ENCODE measurements at places on chromosomes 1 and 21. TPM values are rescaled to one million over a fixed set of nuclear protein-coding genes. Genes with fewer than 3 reads are reported as not detected.

GRCh38 chr1:212254853-212255363, 30.3 kb upstream of the PPP2R5A start:
- DNase-seq: no peak

The C1orf226 gene
- total RNA-seq: 2.6 TPM

- peak; percentile 70 for DNase-seq
Measured at GRCh38 chr1:155983191-155984024, 5.1 kb upstream of the ARHGEF2 start.

DNA sequence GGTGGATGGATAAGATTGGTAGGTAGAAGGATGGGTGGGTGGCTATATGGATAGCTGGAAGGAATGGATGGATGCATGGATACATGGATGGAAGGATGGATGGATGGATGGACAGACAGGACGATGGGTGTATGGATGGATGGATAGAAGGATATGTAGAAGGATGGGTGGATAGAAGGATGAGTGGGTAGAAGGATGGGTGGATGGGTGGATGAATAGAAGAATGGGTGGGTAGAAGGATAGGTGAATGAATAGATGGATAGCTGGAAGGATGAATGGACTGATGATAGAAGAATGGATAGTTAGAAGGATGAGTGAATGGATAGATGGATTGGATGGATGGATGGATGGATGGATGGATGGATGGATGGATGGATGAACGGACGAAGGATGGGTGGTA, 5.0 kb downstream of the MASP2 start:
- no peak for DNase-seq

The CD1B gene
- total RNA-seq: not detected

The SLC2A5 gene
- not detected for total RNA-seq

GRCh38 chr1:177118901-177119300, 45.6 kb downstream of the ASTN1 start:
- no peak for DNase-seq

DNA sequence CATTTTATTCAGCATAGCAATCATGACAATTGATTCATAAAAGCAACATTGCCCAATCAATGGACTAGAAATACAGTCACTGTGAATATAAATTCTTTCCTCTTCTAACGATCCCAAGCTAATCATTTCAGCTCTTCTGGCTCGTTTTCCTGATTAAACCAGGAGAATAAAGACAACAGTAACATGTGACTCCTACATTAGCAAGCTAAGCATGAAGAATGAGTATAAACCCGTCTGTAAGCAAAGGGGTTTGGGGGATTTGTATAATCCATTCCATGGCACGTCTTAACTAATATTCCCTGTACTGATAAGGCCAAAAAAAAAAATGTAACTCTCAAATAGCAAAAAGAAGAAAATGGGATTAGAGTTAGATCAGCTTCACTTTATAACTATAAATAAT, 21.6 kb downstream of the IRF2BP2 start:
- no peak for DNase-seq

GRCh38 chr1:119132179-119132578, 8.3 kb downstream of the WARS2 start:
- DNase-seq: peak; percentile 50

- DNase-seq: no peak
Measured at GRCh38 chr1:78619032-78619431, 1.2 kb upstream of the IFI44L start.

The PODN gene
- total RNA-seq: not detected

The JAM2 gene
- not detected for total RNA-seq

- DNase-seq: peak; percentile 80
Measured at GRCh38 chr1:233679030-233679429, 65.1 kb downstream of the KCNK1 start.

- no peak for DNase-seq
Measured at GRCh38 chr1:38486085-38486484, 373.5 kb downstream of the RRAGC start.

The OR2L13 gene
- total RNA-seq: not detected

DNA sequence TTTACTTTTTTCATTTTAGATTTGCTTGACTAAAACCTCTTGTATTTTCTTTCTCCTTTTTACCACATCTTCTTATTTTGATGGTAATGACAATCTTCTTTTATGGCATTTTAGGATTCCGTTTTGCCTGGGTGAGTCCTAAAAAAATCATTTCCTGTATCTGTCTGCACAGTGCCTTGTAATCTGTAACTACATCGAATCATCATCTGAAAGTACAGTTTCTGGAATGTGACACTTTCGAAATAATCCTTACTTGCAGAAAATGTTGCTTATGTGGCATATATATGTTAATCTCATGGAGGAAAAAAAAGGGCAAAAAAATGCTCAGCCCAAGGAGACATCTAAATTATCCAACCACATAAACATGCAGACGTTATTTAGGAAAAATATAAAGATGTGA, 29.0 kb downstream of the GREM2 start:
- no peak for DNase-seq

GRCh38 chr1:58818976-58819375, 35.1 kb upstream of the JUN start:
- DNase-seq: no peak

The CCDC185 gene
- total RNA-seq: not detected

DNA sequence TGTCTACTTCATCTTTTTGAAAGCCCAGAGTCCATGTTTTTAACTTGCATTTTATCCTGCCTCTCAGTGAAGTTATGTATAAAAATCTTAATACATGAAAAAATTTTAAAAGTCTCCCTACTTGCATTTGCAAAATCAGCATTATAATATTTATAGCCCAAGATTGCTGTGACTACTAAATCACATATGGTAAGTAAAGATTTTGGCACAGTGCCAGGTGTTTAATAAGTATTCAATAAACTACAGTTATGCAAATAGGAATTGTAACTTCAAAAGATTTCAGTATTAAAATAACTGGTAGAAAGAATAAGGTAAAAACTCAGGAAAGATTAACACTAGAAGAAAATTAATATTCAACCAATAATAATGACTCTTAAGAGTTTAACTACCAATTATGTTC, 641.7 kb downstream of the LRRIQ3 start:
- DNase-seq: no peak

DNA sequence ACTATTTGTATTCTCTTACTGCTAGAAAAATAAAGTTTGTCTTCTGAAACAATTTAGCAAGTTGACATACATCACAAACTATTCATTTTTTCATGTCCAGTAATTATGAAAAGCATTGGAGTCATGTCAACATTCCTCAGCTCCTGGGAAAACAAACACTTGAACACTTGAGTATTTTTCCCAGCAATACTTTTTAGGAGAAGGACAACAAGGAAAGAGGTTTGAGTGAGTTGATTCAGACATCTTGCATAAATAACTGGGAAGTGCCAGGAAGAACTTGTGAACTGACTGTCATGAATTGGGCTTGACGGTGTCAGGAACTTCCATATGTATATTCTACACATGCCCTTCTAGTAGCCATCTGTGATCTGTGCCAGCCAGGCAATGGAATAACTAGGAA, 195.6 kb downstream of the HMCN1 start:
- no peak for DNase-seq

The CFAP107 gene
- not detected for total RNA-seq

- DNase-seq: peak; percentile 93
Measured at GRCh38 chr1:33295450-33296081, 25.3 kb downstream of the A3GALT2 start.

DNA sequence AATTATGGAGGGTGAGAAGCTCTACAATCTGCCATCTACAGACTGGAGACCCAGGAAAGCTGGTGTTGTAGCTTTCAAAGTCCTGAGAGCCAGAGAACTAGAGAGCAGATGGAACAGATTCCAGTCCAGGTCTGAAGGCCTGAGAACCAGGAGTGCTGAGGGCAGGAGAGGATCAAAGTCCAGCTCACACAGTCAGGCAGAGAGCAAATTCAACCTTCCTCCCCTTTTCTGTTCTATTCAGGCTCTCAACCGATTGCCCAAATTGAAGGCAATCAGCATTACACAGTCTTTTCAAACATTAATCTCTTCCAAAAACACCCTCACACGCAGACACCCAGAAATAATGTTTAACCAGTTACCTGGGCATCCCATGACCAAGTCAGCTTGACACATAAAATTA, 2.5 kb upstream of the TMPRSS2 start:
- no peak for DNase-seq

The CD48 gene
- not detected for total RNA-seq

The FAM177B gene
- total RNA-seq: not detected

The SHE gene
- total RNA-seq: not detected

GRCh38 chr1:116825720-116826438, 71.6 kb downstream of the CD2 start:
- no peak for DNase-seq

DNA sequence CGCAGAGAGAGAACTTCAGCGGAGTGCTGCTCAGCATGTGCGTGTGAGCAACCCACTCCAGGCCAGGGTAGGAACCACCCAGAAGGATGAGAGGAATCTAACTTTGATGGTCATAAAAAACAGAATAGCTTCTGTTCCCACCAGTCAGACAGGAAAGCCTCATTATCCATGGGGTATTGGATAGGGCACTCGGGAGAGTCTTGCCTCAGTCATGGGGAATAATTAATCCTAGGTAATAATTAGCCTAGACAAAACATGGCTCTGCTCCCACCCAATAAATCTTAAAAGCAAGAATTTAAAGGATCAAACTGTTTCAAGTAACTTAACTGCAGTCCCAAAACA, 35.3 kb downstream of the LDLRAD1 start:
- DNase-seq: no peak

The KDF1 gene
- total RNA-seq: 21.7 TPM

GRCh38 chr1:67831850-67832513, 1.3 kb downstream of the GNG12 start:
- peak; percentile 85 for DNase-seq

The RSPH1 gene
- total RNA-seq: 0.98 TPM

DNA sequence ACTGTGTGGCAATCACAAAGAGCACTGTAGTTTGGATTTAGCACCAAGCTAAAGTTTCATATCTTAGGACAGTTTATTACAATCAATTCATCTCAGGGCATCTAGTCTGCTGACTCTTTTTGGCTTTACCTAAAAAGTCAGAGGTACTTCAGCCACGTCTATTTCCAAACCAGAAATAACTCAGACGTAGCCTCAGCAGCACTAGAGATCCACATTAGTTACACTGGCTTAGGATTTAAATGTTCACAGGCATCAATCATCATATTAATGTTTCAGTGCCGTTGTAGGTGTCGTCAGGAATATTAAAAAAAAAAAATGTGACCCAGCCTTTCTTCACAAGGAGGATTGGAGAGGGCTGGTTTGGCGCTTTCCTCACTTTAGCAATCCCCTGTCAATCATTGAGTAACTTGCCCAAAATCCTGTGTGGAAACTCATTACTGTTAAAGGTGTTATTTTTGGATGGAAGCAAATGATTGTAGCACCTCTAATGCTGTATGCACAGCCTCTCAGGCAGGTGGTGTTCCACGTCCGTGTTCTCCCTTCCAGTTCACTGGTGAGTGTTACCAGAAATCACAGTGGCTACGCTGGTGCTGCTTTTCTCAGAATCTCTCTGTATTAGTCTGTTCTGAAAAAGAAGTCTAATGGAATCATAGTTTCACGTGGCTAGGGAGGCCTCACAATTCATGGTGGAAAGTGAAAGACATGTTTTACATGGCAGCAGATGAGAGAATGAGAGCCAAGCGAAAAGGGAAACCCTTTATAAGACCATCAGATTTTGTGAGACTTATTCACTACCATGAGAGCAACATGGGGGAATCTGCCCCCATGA, 45.4 kb downstream of the NEK7 start:
- no peak for DNase-seq

- DNase-seq: no peak
Measured at GRCh38 chr1:167751676-167752075, 29.9 kb downstream of the MPZL1 start.

GRCh38 chr1:42173961-42174735, 9.6 kb upstream of the GUCA2A start:
- DNase-seq: peak; percentile 94

GRCh38 chr1:234987415-234988154, 141.1 kb downstream of the TOMM20 start:
- peak; percentile 72 for DNase-seq

GRCh38 chr1:70504821-70505193, 93.7 kb downstream of the CTH start:
- no peak for DNase-seq

- DNase-seq: no peak
Measured at GRCh38 chr21:45570826-45571601, 28.8 kb upstream of the SLC19A1 start.

Data from PC-3 (cell line).